ENCODE measurements at places on chromosomes 16 and 17. TPM values are rescaled to one million over a fixed set of nuclear protein-coding genes. Genes with fewer than 3 reads are reported as not detected.

Gene HAGHL
- 7.4 TPM for total RNA-seq

Gene TAF1C
- 84.0 TPM for total RNA-seq

Gene TBX6
- 2.7 TPM for total RNA-seq

Gene MPO
- total RNA-seq, result not detected

Gene NPIPB2
- total RNA-seq, result 26.8 TPM

Gene CIBAR2
- not detected for total RNA-seq
